ENCODE measurements at places on chromosomes 4 and X. TPM values are rescaled to one million over a fixed set of nuclear protein-coding genes. Genes with fewer than 3 reads are reported as not detected.

DNA sequence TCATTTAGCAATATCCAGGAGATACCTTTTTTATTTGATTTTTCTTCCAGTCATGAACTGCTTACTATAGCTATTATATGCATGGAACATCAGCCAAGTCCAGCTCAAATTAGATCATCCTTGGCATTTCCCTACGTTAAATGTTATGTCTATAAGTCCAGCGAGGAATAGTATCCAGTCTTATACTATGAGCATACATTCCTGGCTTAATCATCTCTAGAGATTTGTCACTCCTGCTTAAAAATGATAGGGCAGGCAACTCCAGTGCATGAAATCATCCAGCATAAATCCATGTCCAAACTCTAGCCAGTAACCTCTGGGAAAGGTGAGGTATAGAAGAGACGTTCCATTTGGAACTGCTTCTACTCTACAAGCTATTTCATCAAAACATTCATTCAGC lies 126.7 kb upstream of the VCX2 start:
- DNase-seq = no peak

- DNase-seq = no peak
Measured at GRCh38 chr4:2226261-2226660, 15.7 kb downstream of the HAUS3 start.

DNA sequence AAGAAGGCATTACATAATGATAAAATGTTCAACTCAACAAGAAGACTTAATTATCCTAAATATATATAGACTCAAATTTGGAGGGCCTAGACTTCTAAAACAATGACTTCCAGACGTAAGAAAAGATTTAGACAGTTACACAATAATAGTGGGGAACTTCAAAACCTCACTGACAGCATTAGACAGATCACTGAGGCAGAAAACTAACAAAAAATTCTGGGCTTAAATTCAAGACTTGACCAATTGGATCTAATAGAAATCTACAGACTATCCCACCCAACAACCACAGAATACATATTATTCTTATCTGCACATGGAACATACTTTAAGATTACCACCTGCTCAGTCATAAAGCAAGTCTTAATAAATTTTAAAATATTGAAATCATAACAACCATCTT lies 93.3 kb upstream of the ARSJ start:
- DNase-seq = no peak

DNA sequence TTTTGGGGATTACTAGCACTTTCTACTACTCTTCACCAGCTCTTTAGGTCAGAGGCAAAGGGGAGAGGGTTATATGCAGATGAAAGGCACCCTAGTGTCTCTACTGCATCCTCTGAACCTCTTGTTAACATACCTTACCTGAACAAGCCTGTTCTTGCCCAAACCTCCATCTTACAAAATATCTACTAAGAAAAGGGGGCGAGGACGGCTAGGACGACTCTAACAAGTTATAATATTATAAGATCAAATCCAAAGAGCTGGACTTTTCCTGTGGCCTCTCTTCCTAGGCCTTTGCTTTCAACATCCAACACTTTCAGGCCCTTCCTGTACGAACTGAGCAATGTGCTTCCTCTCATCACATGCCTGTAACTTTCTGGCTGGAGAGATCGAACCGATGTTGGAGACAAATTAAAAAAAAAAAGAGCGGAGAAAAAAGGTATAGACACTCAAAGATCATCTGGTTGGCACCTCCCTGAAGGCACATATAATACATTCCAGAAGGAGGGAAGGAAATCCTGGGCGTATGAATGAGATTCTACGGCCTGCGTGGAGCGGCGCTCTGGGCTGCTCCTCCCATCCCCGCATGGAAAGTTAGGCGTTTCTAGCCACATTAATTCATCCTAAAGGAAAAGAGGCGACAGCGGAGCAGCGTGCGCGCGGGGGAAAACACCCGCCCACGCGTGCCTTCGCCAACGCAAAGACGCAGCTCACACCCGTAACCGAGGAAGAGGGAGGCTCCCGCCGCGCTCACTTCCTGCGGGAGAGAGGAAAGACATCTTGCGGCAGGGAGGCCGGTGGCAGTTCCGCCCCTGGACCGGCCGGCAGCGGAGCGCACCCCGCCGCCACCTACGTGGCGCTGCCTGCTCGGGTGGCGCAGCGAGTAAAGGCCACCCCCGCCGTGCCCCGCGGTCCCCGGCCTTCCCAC lies 808 bp downstream of the PRDM5 start:
- DNase-seq = peak; percentile 89

DNA sequence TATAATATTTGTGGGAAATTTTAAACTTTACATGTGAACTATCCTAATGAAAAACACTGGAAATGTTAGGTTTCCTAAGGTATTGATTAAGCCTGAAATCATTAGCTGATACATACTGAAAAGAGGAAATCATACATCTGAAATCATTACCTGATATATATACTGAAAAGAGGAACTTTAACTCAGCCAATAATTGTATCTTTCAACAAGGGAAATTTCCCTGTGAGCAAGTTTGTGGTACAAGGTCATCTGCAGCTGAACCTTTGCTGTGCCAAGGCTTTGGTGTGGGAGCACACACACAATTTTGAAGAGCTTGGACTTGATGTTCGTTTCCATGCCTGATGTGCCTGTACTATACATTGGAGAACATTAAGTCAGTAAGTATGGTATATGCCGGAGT lies 131.9 kb upstream of the USP9X start:
- no peak for DNase-seq

GRCh38 chrX:103666202-103667107 lies 20.0 kb downstream of the MORF4L2 start:
- no peak for DNase-seq

The ZNF630 gene
- 2.9 TPM for total RNA-seq

DNA sequence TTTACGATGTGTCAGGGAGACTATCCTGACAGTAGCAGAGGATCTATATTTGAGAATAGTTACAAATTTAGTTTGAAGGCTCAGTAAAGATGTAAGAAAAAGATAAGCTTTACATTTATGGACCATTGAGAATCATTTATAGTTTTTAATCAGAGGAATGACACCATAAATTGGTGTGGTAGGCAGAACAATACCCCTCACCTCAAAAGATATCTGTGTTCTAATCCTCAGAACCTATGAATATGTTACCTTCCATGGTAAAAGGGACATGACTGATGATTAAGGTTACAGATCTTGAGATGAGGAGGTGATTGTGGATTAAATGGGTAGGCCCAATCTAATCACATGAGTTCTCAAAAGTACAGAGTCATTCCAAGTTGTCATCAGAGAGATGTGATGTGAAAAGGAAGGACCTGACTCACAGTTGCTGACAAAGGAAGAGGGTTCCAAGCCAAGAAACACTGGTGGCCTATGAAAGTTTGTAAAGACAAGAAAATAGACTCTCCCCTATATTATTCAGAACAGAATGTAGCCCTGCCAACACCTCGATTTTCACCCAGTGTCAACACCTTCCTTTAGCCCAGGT lies 27.0 kb downstream of the EREG start:
- DNase-seq = no peak

- no peak for DNase-seq
Measured at GRCh38 chr4:47465004-47465403, 1.5 kb upstream of the COMMD8 start.

Measured in Right ventricle myocardium superior (tissue), 1 donor.